GM12878 (cell line): ENCODE measurements at places on chromosomes 5 and 9.

DNA sequence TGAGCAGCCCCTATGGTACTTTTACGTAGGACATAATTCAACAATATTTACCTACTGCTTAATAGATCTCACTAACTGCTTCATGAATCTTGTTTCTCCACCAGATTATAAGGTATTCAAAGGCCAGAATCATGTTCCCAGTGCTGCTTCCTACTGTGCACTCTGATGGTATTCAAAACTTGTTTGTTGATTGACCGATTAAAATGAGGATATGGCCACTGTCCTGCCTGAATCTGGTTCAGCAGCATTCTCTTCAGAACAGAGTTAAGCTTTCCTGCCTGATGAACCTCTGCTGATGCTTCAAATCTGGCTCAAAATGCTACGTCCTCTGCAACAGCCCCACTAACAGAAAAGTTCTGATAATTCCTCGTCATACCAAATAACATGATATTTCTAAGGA is 150.7 kb upstream of the ZNF462 start:
- no peak for DNase-seq

DNA sequence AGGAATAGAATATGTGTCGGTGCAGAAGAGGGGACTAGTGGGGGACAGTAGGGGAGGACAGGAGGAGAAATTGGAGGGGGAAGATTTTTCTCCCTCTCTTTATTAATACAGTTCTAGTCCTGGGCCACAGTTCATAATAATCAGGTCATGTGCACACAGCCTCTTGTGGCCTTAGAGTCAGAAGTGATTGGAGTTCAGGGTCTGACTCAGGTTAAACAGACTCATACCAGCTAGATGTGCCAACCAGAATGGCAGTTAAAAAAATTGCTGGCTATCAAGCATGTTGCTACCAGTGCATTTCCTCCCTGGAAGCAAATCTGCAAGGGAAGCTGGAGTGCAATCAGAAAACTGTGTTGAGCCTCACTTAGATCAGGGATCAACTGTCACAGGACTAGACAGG is 132.7 kb upstream of the MAP1B start:
- no peak for DNase-seq

- DNase-seq: no peak
Observed at GRCh38 chr5:43121913-43122484, 1.3 kb downstream of the ZNF131 start.

DNA sequence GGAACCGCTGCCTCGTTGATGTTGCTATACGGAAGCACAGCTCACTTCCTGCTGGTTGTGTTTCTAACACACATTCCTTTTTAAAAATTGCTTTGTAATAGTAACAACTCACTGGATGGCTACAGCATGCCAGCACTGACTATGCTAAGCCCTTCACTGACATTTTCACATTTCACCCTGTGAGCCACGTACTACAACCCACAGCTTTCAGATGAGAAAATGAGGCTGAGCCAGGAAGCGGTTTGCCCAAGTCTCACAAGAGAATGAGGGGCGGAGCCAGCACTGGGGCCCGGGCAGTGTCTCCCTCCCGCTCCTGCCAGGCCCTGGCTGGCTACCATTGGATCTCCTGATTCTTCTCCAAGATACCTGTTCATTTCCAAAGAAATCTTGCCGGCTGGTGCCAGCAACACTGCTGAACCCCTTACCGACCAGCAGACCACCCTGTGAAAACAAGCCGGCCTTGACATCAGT is 38.3 kb downstream of the FAM78A start:
- DNase-seq: peak; percentile 76

DNA sequence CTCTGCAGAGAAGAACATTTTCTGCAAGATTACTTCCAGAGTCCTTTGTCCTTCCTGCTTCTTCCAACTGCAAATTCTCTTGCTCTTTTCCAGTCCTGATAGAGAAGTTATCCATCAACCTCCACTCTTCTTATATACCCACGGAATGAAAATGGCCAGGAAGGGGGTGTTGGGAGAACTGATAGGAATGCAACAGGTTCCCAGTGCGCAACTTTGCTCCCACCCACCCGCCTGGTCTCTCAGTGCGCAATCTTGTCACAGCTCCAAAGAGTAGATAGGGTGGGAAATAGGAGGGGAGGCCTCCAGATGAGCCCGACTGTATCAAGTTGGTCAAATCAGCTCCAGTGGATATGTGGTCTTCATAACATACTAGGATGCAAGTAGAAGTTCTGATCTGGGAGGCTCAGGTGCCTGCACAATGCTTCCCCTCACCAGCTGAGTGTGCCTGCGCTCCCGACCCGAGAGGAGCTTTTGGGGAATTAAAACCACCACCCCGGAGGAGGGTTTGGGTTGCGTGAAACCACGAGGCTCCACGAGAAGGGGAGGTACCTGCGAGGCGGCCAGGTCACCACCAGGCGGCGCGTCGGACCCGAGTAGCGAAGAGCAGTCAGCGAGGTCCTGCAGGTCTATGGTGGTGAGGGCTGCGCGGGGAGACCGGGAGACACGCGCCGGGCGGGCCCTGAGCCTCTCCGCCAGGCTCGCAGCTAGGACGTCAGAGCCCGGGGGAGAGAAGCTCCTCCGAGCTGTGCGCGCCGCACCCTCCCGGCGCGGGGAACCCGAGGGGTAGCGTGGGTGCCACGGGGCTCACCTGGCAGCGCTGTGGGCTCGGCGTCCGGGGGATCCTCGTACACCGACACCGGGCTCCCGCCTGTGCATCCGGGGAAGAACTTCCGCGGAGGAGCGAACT is 835 bp downstream of the MCIDAS start:
- no peak for DNase-seq

DNA sequence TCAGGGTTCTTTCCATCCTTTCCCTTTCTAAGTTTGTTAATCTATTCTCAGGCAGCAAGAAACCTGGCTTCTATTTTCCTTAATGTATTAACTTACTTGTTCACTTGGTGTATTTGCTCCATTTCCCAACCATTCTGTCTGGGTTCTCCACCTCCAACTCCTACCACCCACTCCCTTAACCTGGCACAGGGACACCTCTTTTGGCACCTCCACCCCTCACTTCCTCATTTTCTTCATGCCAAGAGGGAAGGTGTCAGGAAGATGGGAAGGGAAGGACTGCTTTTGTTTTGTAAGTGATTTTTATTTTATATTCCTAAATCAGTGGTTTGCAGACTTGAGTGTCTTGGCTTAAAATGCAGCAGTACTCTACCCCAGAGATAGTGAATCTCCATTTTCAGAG is 166.1 kb downstream of the TRIO start:
- DNase-seq: no peak

DNA sequence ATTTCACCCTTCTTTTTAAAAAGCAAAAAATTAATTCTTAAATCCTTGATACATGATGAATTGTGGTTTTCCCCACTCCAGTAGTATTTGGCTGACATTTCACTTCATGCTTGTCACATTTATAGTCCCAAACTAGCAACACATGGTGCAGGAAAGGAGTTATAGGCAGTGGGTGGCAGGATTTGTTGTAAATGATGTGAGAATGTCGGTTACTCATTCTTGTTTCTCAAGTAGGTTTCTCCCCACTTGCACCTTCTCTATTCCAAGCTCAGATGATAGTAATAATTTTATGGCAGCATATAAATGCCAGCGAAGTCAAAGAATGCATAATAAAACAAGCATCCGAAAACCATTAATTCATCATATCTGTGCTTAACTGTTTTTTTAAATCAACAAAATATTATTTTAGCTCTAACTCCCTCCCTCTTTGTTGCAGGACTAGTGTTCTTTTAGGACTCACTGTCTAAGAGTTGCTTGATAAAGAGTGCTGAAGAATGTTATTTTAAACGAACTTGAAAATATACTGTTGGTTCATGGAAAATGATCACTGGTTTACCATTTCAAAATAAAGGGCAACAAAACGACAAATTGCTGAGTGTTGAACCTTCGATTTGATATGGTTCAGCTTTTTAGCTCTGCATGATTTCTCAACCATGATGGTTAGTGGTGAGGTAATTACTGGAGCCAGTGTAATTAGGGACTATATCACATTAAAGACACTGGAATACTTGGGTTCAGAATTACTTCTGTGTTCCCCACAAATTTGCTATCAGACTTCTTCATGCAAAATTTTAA is 88.1 kb upstream of the ADAMTSL1 start:
- no peak for DNase-seq

- no peak for DNase-seq
Observed at GRCh38 chr5:85452322-85453025, 1067.8 kb upstream of the EDIL3 start.

GRCh38 chr9:111237447-111237846 is 92.6 kb downstream of the OR2K2 start:
- peak; percentile 16 for DNase-seq

- DNase-seq: no peak
Observed at GRCh38 chr9:35828716-35829083, at the start of gene FAM221B. Gene FAM221B, minus strand, starts transcription at chr9:35828732. Its CDS starts 2,571 bp downstream, at chr9:35826161.

DNA sequence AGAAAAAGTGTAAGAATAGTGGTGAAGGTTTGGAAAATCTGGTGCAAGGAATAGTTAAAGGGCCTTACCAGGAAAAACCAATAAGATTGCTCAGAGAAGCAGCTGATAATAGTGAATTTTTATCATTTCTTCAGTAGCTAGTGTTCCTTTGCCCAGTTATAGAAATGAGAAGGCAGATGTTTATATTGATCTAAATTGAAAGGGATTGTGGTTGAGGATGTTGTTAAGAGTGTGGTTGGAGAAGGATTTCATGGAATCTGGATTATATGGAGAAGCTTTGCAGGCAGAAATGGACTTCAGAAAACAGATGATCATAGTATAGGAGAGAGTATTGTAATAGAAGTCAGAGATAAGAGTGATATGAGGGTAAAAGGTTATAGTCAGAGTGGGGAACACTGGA is 102.6 kb downstream of the XRCC4 start:
- no peak for DNase-seq

DNA sequence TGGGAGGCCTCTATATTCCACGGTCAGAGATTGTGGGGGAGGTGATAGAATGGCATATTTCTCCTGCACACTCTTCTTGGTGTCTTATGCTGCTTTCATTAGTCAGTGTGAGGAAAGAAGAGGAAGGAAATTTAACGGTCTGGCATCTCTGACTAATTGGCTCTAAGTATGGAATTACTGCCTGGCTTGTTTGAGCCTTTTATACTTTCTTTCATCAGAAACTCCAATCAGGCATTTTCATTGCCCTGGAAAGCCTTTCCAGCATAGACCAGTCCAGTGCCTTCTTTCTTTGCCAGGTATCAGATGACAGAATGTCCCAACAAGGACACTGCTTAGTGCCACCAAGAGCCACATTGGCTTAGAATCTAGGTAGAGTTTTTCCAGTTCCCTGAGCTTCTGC is 30.2 kb downstream of the CYSTM1 start:
- DNase-seq: no peak

DNA sequence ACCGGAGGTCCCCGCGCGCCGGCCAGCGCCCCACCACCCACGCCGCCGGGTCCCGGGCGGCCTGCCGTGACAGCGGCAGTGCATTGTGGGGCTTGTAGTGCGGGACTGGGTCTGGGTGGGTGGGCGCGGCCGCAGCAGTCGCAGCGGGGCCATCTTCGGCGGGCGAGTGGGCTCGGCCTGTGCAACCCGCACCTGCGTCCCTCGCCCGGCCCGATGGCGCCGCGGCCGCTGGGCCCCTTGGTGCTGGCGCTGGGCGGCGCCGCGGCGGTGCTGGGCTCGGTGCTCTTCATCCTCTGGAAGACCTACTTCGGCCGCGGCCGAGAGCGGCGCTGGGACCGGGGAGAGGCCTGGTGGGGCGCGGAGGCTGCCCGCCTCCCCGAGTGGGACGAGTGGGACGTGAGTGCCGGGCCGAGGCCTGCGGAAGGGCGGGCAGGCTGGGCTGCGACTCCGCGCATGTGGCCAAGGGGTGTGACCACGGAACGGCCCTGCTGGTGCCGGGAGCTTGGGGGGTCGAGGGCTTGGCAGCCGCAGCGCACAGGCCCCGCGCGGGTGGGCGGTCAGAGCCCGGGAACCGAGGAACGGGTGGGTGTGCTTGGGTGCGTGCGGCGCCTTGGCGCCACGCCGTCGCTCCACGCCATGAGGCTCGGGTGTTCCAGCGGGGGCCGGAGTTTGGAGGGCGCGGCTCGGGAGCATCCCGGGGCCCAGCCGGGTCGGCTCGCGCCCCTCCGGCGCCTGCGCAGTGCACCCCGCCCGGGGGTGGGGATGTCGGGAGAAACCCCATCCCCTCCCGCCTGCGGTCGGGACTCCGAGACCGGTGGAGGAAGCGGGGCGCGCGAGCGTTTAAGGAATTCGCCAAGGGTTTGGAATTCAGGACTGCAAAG is at the start of gene ARL10:
TSS of gene ARL10 (plus strand) at position 137 of the 881 bp plus-strand sequence. CDS start at position 214, 77 bp downstream.
- no peak for DNase-seq

DNA sequence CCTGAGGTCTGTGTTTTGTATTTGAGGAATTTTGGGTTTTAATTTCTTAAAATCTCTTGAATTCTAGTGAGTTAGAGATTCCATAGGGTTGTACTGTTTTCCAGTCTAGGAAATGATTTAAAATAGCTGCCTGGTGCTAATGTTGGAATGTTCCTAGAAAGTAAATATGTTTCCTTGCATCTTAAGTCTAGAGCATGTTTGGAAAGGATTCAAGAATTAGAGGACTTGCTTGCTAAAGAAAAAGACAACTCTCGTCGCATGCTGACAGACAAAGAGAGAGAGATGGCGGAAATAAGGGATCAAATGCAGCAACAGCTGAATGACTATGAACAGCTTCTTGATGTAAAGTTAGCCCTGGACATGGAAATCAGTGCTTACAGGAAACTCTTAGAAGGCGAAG is 41.8 kb downstream of the LMNB1 start:
- no peak for DNase-seq

GRCh38 chr9:68648164-68648563 is 56.9 kb upstream of the PIP5K1B start:
- DNase-seq: no peak

- no peak for DNase-seq
Observed at GRCh38 chr5:151770383-151771258, 1.1 kb upstream of the G3BP1 start.

GRCh38 chr5:176700239-176700847 is 53.1 kb downstream of the TSPAN17 start:
- no peak for DNase-seq

DNA sequence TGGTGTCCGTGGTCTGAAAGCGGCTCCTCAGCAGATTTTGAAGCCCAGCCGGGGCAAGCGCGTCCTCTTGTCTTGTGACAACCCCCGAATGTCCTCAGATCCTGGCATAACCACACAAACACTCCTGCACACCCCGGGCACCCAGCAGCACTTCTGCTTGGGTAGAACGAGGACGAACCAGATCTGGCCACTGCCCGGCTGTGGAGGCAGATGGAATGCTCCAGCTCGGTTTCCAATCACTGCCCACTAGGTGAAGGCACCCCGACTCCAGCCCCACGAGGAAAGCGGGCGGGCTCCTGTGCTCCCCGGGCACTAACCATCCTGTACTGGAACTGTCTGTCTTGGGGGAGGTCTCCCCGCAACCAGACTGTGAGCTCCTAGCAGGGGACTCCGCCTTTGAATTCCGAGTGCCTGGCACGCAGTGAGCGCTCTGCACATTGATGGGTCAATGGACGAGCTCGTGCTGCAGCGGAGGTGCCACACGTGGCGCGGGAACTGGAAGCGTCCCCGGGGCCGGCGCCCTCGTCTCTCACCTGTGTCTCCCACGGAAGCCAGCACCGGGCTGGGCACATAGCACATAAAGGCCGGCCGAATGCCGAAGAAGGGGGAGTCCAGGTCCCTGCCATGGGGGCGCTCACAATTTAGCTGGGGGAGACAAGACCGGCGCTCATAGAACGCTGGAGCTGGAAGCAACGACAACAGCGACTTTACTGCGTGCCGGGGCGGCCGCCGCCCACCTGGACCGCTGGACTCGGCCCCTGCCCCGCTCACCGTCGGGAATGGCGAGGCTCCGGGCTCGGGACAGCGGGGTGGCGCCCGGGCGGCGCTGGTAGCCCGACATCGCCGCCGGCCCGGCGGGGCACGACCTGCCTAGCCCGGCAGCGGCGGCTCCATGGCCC is 608 bp downstream of the ENTR1 start:
- DNase-seq: no peak

- DNase-seq: no peak
Observed at GRCh38 chr9:70046274-70047070, 2.8 kb downstream of the MAMDC2 start.
